ENCODE measurements at places on chromosomes 4 and X. TPM values are rescaled to one million over a fixed set of nuclear protein-coding genes. Genes with fewer than 3 reads are reported as not detected.

Gene TBC1D14
- 50.7 TPM for total RNA-seq

DNA sequence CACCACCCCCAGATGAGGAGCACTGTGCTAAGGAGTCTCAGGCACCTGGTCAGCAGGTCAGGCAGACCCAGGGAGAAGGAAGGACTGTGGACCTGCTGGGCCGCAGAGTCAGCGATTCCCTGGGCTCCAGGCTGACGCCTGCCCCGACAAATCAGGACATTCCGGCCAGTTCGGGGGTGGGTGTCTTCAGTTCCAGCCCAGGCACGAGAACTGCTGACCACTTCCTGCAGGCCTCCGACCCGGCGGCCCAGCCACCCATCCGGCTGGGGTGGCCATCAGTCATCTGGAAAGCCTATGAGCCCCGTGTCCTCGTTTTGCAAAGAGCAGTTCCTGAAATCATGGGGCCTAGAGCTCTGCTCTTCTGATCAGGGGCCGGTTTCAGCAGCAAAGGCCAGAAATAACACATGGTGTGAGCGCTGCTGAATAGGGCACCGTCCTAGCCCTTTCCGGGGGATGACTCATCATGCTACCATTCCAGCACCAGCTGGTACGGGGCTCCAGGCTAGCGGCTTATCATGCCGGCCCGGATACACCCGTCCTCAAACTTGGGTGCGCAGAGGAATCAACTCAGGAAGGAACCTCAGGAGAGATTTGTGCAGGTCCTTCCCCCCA, 7.8 kb upstream of the SH3TC1 start:
- DNase-seq = peak; percentile 70

- DNase-seq = peak; percentile 5
These were observed 1.3 kb upstream of the RGS12 start for GRCh38 chr4:3291411-3291968.

GRCh38 chr4:2266181-2266580, 4.3 kb upstream of the MXD4 start:
- no peak for DNase-seq

Gene ZMAT1
- total RNA-seq = 6.4 TPM

- no peak for DNase-seq
These were observed 109.6 kb downstream of the GUCY2F start for GRCh38 chrX:109372291-109372690.

Data from renal cortical epithelial cell (primary cell).